ENCODE measurements at places on chromosomes 7 and 10.

DNA sequence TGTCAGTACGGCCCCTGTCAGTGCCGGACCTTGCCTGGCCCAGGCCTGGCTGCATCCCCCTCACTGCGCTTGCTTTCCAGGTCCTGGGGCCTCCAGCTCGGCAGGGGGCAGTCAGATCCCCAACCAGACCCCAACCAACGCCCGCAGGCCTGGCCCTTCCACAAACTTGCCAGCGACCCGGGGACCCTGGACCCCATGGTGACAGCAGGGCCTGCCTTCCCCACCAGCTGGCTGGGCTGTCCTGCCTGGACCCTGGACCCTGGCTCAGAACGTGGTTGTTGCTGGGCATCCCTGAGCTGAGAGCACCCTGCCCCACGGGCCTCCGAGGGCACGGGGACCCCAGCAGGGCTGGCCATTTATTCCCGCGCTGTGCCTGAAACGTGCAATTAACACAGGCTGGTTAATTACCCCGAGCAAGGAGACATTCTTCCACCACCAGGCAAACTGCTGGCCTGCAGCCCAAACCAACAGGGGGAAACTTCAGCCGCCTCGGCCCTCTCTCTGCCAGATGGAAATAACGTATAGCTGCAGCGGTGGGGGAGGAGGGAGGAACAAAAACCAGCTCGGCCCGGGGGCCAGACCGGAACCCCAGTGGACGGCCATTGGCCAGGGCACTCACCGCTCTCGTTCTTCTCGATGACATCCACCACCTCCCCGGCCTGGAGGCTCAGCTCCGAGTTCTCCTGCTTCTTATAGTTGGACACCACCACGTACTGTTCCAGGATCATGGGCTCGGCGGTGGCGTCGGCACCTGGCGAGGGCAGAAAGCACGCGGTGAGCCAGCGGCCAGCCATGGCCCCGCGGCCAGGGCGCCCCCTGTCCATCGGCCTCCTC is 167.1 kb downstream of the NEURL1 start:
- DNase-seq = no peak

DNA sequence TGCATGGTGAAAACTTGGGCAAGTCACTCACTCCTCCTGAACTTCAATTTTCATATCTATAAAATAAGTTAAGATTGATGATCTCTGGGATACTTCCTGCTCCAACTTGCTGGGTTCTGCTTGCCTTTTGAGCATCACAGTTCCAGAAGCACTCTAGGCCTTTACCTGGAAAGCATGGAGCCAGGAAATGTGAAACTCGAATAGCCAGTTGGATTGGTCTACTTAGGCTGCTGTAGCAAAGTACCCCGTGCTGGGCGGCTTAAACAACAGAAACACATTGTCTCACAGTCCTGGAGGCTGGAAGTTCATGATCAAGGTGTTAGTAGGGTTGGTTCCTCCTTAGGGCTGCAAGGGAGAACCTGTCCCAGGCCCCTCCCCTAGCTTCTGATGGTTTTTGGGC is 64.5 kb downstream of the NAMPT start:
- no peak for DNase-seq

DNA sequence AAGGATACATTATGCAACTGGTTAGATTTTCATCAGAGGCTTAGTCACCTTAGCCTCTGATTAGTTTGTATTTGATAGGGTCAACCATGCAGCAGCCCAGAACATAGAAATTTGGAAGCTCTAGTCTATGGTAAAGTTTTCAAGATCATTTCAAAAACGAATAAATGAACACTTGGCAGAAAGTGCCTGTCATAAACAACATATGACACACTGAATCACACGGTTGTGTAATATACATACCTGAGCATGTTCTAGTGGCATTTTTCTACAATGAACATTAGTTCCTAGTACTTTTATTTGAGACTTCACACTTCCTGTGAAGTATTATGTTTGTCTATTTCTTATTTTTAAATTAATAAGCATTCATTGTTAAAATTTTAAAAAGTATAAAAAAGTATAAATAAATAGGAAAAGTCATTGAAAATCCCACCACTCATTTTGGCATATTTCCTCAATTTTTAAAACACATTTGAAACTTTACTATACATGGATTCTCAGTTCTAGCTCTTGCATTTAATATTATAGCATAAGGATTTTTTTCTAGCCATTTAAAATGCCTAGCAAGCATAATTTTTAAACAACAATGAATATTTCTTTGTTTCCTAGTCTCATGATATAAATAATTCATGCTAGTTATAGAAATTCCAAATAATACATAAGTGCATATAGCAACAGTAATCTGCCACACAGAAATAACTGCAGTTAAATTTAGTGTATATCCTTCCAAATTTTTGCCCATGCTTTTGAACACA is 25.7 kb upstream of the PRPS1L1 start:
- no peak for DNase-seq

DNA sequence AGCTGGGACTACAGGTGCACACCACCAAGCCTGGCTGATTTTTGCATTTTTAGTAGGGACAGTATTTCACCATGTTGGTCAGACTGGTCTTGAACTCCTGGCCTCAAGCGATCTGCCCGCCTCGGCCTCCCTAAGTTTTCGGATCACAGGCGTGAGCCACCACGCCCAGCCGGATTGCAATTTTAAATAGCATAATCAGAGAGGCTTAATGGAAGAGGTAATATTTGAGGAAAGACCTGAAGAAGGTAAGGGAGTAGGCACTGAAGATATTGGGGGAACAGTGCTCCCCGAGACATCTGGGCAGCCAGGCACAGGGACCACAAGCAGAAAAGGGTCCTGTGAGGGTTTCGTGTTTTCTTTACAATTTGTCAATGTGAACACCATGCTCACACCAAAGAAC is 61.4 kb upstream of the USP6NL start:
- no peak for DNase-seq

DNA sequence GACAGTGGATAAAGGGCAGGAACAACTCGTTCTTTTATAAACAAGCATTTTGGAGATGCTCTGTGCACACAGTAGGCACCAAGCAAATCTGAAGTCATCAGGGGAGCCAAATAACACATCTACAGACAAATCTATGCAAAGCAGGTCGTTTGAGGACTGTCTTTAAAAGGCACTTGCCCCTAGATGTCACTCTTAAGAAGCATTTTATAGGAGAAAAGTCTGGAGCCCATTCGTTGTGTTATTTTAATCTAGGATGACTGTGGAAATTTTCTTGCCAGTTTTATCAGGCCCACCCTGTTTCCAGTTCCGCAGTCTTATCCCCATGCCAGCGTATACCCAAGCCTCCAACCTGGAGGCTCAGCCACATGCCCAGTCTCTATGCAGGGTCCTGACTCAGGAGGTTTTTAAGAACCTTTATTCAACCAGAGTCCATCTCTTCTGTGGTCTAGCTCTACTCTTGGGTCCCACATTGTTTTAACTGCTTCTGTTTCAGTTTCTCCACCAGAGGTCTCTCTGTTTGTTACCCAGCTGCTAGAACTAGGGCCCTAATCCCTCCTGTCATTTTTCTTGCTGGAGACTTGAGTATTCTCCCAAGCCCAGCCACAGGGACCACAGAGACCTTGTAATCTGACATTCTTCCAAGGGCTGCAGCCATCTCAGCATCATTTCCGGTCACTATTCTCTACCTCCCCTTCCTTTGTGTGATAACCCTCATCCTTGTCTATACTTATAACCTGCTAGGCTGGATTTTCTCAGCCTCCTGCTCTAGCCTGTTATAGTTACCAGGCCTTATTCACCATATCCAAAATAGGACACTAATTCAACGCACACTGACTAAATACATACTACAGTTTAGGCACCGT is 26.7 kb downstream of the PIK3CG start:
- no peak for DNase-seq

- DNase-seq = no peak
Observed at GRCh38 chr7:137962875-137963507, 38.9 kb downstream of the CREB3L2 start.

GRCh38 chr10:113169853-113170460 is 219.9 kb downstream of the TCF7L2 start:
- no peak for DNase-seq

DNA sequence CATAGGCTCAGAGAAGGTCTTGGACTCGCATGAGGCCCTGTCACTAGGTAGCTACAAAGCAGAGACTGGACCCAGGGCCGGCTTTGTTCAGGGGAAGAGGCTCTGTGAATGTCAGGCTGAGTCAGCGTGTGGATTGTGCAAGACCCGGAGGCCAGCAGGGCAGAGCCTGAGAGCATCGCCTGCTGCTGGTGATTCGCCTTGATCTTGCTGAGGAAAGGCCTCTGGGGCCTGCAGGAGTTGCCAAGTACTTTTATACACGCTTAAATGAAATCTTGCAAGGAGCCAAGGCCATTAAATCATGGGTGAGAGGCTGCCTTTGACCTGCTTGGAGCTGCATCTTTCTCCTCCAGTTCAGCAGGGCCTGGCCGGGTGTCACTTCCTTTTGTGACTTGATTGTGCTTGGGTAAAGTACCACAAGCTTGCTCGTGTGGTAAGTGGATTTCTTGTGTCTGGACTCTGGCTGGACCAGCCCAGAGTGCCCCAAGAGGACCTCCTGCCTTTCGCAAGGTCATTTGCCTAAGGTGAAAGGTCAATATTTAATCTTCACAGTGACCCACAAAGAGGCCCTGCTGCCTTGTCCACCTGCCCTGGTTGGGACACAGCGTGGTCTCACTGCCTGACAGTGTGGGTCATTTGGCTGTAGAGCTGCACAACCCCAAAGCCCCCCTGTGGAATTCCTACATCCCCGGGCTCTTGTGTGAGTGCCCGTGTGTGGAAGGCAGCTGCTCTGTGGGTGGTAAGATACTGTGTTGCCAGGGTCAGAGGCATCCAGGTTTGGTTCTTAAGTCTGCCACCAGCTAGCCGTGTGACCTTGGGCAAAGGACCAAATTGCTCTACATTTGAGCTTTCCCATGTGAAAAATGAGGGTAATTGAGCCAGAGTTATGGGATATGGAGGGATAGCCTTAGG is 38.6 kb upstream of the SH2D4B start:
- DNase-seq = peak; percentile 71

DNA sequence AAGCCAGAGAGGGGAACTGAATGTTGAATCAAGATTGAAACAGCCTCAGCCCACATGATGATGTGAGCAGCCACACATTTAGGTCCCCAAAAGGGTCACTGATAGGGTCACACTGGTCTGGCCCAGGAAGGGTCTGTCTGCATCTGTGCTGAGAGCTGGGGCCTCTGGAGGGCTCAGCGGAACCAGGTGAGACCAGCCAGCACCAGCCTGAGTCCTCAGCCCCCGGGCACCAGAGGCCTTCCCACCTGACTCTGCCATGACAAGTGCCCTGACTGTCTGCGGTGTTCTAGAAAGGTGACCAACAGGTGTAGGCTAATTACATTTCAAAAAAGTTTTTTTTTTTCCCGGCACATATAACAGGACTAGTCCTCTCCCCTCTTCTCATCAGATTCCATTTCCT is 76.2 kb downstream of the WDR11 start:
- DNase-seq = no peak

- DNase-seq = no peak
Observed at GRCh38 chr7:30915005-30915601, 3.5 kb downstream of the AQP1 start.

- DNase-seq = no peak
Observed at GRCh38 chr7:18653381-18654155, 158.0 kb downstream of the HDAC9 start.

DNA sequence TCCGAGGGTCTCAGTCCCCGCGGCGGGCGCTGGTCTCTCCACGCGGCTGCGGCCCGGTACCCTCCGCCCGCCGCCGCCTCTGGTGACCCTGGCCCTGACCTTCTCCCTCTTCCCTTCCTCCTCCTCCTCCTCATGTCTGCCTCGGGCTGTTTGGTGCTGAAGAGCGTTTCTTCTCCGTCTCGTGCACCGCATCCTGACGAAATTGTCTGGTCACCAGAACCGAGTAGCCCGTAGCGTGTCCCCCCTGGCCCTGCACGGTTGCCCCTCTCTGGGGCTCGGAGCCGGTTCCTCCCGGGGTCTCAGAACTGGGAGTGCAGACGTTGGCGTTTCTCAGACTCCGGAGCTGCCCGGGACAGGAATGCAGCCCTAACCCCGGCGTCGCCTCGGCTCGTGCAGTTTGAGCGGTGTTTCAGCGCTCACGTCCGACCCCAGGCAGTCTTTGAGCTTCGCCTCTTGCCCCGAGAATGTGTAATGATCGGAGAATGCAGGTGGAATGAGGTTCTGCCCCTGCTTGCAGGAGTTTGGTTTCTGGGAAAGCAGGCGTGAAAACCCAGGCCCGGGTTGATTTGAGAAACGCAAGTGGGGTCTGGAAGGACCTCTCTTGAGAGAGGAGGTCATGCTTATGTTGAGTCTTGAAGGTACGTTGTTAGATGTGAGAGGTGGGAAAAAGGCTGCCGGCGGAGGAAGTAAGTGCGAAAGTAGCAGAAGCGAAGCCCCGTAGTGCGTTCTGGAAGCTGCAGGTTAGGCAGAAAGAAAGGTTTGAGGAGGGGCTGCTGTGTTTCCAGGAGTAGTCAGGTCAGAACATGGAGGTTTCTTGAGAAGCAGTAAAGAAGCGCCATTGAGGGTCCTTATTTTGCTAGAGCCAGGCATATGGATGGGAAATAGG is 743 bp downstream of the RBM17 start:
- DNase-seq = no peak

GRCh38 chr10:105585753-105586152 is 944.7 kb downstream of the SORCS3 start:
- no peak for DNase-seq

DNA sequence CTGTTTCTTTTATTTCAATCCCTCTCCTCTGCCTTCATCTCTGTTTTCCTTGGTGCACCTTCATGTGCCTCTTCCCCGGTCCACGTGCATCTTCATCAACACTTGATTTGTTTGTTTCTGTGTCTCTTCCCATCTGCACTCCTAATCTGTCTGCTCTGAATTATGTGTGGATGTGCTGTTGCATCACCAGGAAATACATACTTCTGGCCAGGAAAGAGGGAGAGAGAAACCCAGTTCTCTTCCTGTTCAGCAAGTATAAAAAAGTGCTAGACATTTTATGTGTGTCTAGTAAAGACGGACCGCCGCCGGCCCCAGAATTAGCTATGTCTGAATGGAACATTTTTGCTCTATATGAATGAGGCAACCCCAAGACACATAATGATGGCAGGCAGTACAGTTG is 93.8 kb downstream of the CALD1 start:
- DNase-seq = no peak

GRCh38 chr10:69826789-69827554 is 25.3 kb downstream of the COL13A1 start:
- no peak for DNase-seq

- DNase-seq = no peak
Observed at GRCh38 chr7:116692401-116693308, 20.7 kb downstream of the MET start.

GRCh38 chr10:72344932-72345331 is 9.8 kb downstream of the DNAJB12 start:
- DNase-seq = peak; percentile 38

- DNase-seq = no peak
Observed at GRCh38 chr10:63703113-63703670, 182.0 kb downstream of the REEP3 start.

GRCh38 chr7:103989785-103990767 is 618 bp upstream of the RELN start:
- no peak for DNase-seq

GRCh38 chr7:33730958-33731357 is 174.4 kb upstream of the BMPER start:
- DNase-seq = no peak

DNA sequence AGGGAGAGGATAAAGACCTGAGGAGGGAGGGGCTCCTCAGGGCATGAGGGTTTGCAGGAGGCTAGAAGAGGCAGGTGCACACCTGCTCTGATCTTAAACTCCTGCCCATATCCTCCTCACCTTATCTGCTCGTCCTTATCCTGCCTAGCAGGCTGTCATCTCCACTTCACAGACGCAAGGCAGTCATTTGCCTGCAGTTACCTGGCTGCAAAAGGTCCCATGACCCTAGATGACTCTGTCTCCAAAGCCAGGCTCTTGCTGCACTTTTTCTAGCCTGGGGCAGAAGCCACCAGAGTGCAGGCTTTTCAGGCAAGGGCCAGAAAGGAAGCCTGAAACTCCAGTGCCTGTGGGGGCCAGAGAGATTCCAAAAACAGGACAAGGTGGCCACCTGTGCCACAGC is 1.7 kb upstream of the ZNF853 start:
- DNase-seq = no peak
